Placental epithelial cell (primary cell): ENCODE measurements at places on chromosomes 16 and 17. TPM values are rescaled to one million over a fixed set of nuclear protein-coding genes. Genes with fewer than 3 reads are reported as not detected.

EIF3CL gene
- 44.6 and 67.5 TPM in 2 replicates for total RNA-seq

PFN1 gene
- total RNA-seq = 275 and 588 TPM in 2 replicates

GH1 gene
- total RNA-seq = not detected in 2 replicates

KLHL10 gene
- total RNA-seq = 0.79 TPM in 1 of 2 replicates, not detected in the other

RETREG3 gene
- total RNA-seq = 79.7 and 106 TPM in 2 replicates

HSD3B7 gene
- total RNA-seq = 13.7 and 16.5 TPM in 2 replicates

SLC35G6 gene
- total RNA-seq = not detected in 2 replicates

CFAP97D1 gene
- total RNA-seq = not detected in 2 replicates

TP53I13 gene
- total RNA-seq = 90.3 and 128 TPM in 2 replicates

LRRC37A gene
- total RNA-seq = 3.7 and 5.5 TPM in 2 replicates

ZNF594 gene
- total RNA-seq = 8.6 and 13.0 TPM in 2 replicates

CCL17 gene
- not detected in 2 replicates for total RNA-seq

PIRT gene
- not detected in 2 replicates for total RNA-seq

TUBB3 gene
- total RNA-seq = 85.2 and 182 TPM in 2 replicates

TBC1D3 gene
- total RNA-seq = not detected in 2 replicates

RAPGEFL1 gene
- total RNA-seq = 2.4 and 2.7 TPM in 2 replicates

RPAIN gene
- 26.6 and 30.6 TPM in 2 replicates for total RNA-seq

SEPTIN12 gene
- not detected in 2 replicates for total RNA-seq

DVL2 gene
- total RNA-seq = 82.5 and 91.1 TPM in 2 replicates

FOXC2 gene
- 0.39 and 2.3 TPM in 2 replicates for total RNA-seq

KRT38 gene
- not detected in 2 replicates for total RNA-seq

NPIPB8 gene
- total RNA-seq = 2.0 TPM in 1 of 2 replicates, not detected in the other

CD2BP2 gene
- 37.5 and 38.1 TPM in 2 replicates for total RNA-seq

PITPNM3 gene
- total RNA-seq = 1.7 and 2.0 TPM in 2 replicates

DPEP2 gene
- total RNA-seq = not detected in 2 replicates

MAFG gene
- total RNA-seq = 5.9 and 11.4 TPM in 2 replicates

TMED6 gene
- 1.2 TPM in 1 of 2 replicates, not detected in the other for total RNA-seq

SEZ6L2 gene
- 1.2 and 2.7 TPM in 2 replicates for total RNA-seq

RNF157 gene
- 0.22 and 0.79 TPM in 2 replicates for total RNA-seq

KRT28 gene
- total RNA-seq = not detected in 2 replicates

SYT17 gene
- total RNA-seq = 10.4 and 20.4 TPM in 2 replicates

ENDOV gene
- total RNA-seq = 23.0 and 36.1 TPM in 2 replicates

TPSD1 gene
- not detected in 2 replicates for total RNA-seq

ADAMTS18 gene
- total RNA-seq = not detected in 2 replicates

SYNGR2 gene
- total RNA-seq = 6.7 and 10.6 TPM in 2 replicates

RND2 gene
- under 0.01 and 0.33 TPM in 2 replicates for total RNA-seq

CYGB gene
- 1.2 and 2.0 TPM in 2 replicates for total RNA-seq

ABAT gene
- 16.9 and 27.7 TPM in 2 replicates for total RNA-seq

FA2H gene
- not detected in 2 replicates for total RNA-seq

ASPHD1 gene
- 0.79 TPM in 1 of 2 replicates, not detected in the other for total RNA-seq

WFDC1 gene
- total RNA-seq = under 0.01 and 0.11 TPM in 2 replicates

NOG gene
- 83.6 and 168 TPM in 2 replicates for total RNA-seq

IGFBP4 gene
- total RNA-seq = 40.2 and 49.1 TPM in 2 replicates

CASKIN1 gene
- under 0.01 TPM in 1 of 2 replicates, not detected in the other for total RNA-seq

TOP3A gene
- 29.1 and 42.1 TPM in 2 replicates for total RNA-seq

NPIPB6 gene
- total RNA-seq = 3.1 TPM in 1 of 2 replicates, not detected in the other

SRL gene
- not detected in 2 replicates for total RNA-seq

KRT32 gene
- total RNA-seq = not detected in 2 replicates

FNDC8 gene
- not detected in 2 replicates for total RNA-seq

TNFRSF13B gene
- total RNA-seq = not detected in 2 replicates

THUMPD1 gene
- 73.0 and 82.1 TPM in 2 replicates for total RNA-seq

MMP15 gene
- 5.1 and 12.0 TPM in 2 replicates for total RNA-seq

ADAD2 gene
- total RNA-seq = under 0.01 TPM in 1 of 2 replicates, not detected in the other

KRT36 gene
- not detected in 2 replicates for total RNA-seq

CCT6B gene
- 1.5 and 3.1 TPM in 2 replicates for total RNA-seq

CBX8 gene
- total RNA-seq = 2.7 and 5.7 TPM in 2 replicates

KCNJ18 gene
- not detected in 2 replicates for total RNA-seq

PERCC1 gene
- not detected in 2 replicates for total RNA-seq
